ENCODE measurements at places on chromosomes 1 and 21.
A peak's percentile ranks its signal among the peaks of the same experiment; 100 is the strongest.

DNA sequence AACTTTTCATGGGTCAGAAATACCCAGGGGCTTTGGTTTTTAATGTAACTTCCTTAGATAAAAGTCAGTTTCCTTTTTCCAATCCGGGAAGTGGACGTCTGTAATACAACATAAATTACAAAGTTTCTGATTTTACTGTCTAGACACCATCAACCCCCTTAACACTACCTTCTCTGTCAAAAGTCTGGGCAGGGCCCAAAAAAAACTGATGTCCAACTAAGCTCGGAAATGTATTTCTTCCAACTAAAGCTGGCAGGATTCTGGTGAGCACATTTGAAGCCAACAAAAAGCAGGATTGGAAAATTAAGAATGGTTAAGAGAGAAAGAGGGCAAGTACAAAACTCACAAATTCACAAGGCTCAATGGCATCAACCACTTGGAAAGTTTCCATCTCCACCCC, 24.3 kb downstream of the DDAH1 start:
- DNase-seq = no peak

- peak; percentile 70 for DNase-seq
These were observed 514 bp downstream of the TPRG1L start for GRCh38 chr1:3625151-3625907.

- no peak for DNase-seq
These were observed 91.2 kb upstream of the KCTD3 start for GRCh38 chr1:215475796-215476481.

DNA sequence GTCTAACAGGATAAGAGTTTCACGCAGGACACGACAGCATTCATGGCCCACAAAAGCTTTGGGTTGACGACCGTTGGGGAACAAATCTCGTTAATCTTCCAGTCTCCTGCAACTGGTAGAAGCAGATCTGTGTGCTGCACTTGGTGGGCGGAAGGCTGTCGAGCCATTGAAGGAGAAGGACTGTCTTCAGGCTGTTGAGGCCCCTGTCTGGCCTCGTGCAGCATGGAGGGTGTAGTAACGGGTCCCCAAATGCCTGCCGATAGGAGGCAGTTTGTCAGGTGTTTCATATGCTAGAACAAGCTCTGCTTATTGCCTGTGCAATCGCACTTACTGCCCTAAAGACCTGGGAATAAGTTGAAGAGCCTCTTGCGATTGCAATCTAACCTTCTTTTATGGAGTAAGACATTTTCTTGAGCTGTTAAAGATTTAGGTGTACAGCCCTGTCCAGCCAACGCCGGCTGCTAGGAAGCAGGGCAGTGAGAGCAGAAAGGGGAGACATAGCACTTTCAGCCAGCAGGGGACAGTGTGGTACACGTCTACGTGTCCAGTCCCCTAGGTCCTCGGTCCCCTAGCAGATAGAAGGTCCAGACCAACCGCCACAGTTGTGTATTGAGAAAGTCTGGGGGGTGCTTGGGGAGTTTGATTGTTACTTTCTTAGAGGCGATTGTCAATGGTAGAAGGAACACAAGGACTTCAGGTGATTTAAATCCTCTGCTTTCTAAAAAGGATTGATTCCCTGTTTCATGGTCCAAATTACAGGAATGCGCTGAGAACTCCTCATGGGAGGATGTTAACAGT, 102.3 kb upstream of the TMPRSS2 start:
- DNase-seq = peak; percentile 53

DNA sequence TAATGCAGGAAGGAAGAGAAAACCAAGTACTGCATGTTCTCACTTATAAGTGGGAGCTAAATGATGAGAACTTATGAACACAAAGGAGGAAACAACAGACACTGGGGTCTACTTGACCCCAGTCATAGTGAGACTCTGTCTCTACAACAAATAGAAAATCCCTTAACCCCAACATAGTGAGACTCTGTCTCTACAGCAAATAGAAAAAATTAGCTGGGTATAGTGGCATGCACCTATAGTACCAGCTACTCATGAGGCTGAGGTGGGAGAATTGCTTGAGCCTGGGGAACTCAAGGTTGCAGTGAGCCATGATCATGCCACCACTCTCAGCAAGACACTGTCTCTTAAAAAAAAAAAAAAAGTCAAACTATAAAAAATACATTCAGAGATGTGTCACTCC, 42.7 kb downstream of the GIPC2 start:
- no peak for DNase-seq

GRCh38 chr1:105088166-105088565, 1338.5 kb downstream of the AMY1C start:
- DNase-seq = no peak

DNA sequence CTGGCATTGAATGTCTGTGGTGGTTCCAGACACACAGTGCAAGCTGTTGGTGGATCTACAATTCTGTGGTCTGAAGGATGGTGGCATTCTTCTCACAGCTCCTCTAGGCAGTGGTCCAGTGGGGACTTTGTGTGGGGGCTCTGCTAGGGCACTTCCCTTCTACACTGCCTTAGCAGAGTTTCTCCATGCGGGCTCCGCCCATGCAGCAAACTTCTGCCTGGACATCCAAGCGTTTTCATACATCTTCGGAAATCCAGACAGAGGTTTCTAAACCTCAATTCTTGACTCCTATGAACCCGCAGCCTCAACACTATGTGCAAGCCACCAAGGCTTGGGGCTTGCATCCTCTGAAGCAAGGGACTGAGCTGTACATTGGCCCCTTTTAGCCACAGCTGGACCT, 43.0 kb downstream of the RGS18 start:
- DNase-seq = no peak

DNA sequence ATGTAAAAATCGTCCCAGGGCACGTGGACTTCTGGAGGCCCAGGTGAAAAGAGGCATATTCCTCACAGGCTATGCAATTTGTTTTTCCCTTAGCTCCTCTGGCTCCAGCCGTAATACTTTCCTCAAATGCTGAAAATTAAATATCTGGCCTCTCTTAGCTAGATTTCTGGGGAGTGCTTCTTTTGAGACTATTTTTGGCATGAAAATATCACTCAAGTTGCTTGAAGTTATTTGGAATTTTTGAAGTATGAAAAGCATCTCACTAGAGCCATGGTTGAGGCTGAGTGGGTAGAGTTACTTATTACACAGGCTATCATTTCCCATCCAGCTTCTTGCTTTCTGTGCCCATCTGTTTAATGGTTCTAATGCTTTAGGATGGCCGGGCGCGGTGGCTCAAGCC, 59.7 kb downstream of the MYOM3 start:
- DNase-seq = no peak

DNA sequence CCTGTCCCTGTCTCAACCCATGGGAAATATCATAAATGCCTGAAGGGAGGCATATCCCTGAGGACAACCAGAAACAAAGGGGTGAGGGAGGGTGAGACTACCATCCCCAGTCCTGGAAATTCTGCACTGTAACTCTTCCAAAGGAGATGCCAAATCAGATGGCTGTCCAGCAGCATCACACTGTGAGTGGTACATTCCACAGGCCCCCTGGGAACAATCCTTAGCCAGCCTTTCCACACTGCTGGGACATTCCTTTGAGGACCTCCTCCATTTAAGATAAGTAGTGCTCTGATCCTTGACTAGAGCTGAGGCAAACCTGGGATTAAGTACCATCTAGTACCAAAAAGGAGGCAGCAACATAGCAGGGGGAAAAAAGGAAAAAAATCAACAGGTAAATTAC, 10.7 kb downstream of the IVL start:
- no peak for DNase-seq

DNA sequence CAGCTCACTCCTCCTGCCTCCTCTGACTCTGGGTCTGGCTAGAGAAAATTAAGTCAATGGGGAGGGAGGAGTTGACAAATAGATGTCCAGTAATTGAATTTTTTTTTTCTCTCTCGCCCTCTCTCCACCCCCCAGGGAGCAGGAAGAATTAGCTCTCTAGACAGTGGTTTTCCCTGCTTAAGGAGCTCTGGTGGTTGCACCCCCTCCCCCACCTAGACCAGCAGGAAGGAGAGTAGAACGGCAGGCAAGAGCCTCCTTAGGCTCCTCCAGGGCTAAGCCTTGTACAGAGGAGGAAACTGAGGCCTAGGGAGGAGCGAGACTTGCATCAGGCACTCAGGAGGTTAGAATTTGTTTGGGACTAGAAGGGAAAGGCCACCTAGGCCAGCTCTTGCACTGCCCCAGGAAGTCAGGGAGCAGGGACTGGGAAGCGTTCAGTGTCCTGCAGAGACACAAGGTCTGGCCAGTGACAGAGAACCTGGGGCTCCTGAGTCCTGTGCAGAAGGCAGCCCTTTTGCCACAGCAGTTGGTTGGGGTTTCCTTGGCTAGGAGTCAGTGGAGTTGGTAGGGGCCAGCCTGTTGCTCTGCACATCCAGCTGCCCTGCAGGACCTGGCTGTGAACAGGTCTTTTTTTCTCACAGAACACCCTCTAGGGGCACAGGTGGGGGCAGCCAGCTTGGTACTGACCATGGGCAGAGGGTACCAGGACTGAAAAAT, 49.5 kb upstream of the ACOT11 start:
- DNase-seq = no peak

- no peak for DNase-seq
These were observed 18.5 kb downstream of the SERTAD4 start for GRCh38 chr1:210250998-210251679.

GRCh38 chr1:64046891-64047290, 156.5 kb upstream of the UBE2U start:
- no peak for DNase-seq

DNA sequence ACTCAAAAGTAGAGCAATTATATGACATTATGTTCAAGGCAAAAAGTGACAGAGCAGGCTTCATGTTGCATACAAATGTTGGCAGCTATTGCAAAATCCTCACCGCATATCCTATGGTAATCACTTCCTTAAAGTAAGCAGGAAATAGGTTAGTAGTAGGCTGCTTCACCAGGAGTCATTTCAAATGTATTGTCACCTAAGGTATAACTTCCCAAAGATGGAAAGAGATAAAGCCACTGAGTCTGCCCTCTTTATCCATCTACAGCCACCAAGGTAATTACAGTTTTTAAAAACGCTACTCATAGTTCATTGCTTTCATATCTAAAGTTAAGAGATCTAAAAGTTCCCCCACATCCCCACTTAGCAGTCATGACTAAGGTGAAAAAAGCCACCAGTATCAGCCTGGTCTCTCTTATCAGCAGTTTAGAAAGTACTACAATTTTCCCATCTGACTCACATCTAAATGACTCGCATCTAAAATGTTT, 31.6 kb upstream of the UBE2U start:
- DNase-seq = no peak

GRCh38 chr1:154911691-154912550, 24.6 kb downstream of the PMVK start:
- no peak for DNase-seq

DNA sequence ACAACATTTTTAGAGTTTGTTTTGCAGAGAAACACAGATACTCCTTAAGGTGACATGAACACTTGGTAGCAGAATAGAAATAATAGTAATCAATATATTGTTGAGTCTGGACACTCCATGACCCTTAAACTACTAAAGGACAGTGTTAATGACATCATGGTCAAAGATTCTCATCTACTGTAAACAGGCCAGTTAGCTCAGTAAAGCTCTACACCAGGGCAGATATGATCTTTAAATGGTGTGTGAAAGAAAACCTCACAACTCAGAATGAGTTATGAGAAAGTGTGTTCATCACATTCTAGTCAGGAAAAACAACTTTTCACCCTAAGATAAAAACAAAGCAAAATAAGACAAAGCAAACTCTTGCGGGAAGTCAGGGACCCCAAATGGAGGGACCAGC, 58.1 kb upstream of the ADAMTS5 start:
- no peak for DNase-seq

DNA sequence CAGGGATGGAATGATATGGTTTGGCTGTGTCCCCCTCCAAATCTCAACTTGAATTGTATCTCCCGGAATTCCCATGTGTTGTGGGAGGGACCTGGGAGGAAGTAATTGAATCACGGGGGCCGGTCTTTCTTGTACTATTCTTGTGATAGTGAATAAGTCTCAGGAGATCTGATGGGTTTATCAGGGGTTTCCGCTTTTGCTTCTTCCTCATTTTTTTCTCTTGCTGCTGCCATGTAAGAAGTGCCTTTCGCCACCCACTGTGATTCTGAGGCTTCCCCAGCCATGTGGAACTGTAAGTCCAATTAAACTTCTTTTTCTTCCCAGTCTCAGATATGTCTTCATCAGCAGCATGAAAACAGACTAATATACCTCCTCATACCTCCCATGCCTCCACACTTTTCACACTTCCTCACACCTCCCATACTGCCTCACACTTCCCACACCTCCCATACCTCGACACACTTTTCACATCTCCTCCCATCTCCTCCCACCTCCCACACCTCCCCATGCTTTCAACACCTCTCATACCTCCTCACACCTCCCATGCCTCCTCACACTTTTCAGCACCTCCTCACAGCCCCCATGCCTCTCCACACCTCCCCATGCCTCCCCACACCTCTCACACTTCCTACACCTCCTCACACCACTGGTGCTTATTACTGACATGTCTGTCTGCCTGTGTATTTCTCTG, 21.3 kb downstream of the GPR137B start:
- DNase-seq = no peak

- no peak for DNase-seq
These were observed 36.1 kb upstream of the B3GALT5 start for GRCh38 chr21:39576518-39577128.

DNA sequence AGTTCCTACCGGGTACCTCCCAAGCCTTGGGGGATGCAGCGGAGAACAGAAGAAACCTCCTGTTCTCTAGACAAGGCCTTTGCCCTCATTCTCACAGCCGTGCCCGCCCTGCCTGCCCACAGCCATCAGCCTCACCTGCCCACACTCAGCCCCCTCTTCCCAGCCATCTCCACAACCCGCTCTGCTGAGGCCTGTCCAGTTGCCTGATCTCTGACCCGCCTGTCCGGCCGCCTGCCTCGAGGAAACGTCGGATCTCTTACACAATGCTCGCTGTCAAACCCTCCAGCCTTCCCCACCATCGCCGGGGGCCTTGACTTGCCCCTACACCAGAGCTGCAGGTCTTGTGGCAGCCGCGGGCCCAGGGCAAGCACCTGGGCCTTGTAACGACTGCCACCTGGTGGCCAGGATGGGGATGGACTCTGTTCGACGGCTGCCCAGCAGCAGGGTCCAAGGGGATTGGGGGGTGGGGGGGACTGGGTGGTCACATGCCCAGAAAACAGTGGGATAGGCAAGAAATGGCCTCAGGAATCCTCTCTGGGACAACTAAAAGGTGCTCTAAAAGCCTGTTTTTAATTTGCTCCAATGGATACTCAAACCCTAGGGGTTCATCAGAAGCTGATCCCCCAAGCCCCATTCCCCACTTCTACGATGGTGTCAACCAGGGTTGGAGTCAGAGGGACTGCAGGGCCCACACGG, 31.0 kb downstream of the SLC45A1 start:
- DNase-seq = peak; percentile 70

All from liver (tissue), 10 donors.